ENCODE measurements at places on chromosomes 2 and 18.

DNA sequence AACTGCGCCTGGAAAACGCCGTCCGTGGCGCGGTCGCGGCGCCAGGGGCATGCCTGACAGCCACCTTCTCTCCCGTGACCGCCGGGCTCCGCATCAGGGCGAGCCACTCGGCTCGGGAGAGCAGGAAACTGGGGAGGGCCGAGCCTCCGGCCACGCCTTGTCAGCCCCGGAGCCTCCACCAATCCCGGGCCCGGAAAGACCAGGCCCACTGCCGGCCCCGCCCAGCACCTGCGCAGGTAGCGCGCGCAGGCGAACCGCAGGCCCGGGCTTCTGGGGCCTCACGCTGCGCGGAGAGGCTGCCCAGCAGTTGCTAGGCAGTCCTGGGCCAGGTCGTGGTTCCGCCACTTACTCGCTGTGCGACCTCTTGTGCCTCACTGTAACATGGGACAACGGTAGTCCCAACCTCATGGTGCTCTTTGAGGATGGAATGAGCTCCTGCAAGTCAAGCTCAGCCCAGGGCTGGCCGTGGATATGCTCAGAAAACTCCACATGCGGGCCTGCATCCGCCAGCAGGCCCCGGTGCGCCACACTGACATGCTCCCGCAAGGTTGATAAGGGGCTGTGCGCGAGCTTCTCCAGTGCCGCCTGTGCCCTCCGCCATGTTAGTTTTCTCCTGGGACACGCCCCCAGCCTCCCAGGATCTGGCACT, 97.1 kb downstream of the INHBB start:
- peaks cover 9% of the 10 kb centered on the region for H3K4me1 ChIP-seq
- peak overlapping the region; percentile 68 for H3K27ac ChIP-seq
- H3K36me3 ChIP-seq, result no peaks in the 10 kb centered on the region
- H3K27me3 ChIP-seq, result no peaks in the 10 kb centered on the region
- peak; percentile 83 for DNase-seq

- H3K36me3 ChIP-seq, result no peaks in the 10 kb centered on the region
- no peak for DNase-seq
- no peak overlapping the region for H3K27ac ChIP-seq
- H3K27me3 ChIP-seq, result no peaks in the 10 kb centered on the region
- H3K4me3 ChIP-seq, result no peak overlapping the region
Observed at GRCh38 chr2:1360557-1361250, 52.6 kb upstream of the TPO start.

DNA sequence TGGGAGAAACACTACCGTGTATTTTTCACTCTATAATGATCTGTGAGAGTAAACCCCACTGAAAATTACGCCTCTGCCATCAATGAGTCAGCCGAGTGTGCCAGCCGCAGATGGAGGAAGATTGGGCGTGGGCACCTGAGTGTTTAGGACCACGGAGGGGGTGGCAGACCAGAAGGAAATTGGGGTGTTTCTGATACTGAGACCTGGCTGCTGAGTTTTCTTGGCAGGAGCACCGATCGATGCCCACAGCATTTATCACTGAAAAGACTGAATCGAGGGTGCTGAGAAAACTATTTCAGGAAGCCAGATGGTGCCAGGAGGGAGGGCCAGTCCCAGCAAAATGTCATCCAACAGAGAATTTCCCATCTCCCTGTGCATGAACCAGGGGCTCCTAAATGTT, 91.9 kb upstream of the TPO start:
- H3K27me3 ChIP-seq, result no peaks in the 10 kb centered on the region
- no peak overlapping the region for H3K27ac ChIP-seq
- no peaks in the 10 kb centered on the region for H3K36me3 ChIP-seq
- DNase-seq, result no peak
- no peaks in the 10 kb centered on the region for H3K4me1 ChIP-seq
- H3K4me3 ChIP-seq, result no peak overlapping the region

DNA sequence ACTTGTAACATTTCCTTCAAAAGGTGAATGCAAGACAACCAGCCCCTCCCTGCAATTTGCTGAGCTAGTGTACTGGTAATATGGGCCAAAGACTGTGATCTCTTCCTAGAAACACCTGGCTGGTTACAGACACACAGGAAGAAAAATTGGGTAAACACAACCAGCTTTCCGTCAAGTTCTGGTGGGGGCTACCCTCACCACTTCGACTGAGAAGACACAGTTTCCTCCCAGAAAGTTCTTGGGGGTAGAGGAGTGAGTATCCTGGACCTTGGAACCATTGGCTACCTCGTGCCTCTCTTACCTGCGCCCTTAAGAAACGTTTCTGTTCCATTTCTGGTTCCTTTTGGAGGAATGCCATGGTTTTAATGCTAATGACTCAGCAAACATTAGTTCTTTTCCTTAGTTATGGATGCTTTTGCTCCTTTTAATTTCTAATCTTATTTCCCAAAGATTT, 120.9 kb upstream of the DLX2 start:
- no peaks in the 10 kb centered on the region for H3K36me3 ChIP-seq
- no peaks in the 10 kb centered on the region for H3K4me1 ChIP-seq
- H3K27ac ChIP-seq, result no peak overlapping the region
- no peak overlapping the region for H3K4me3 ChIP-seq

- peak overlapping the region; percentile 95 for H3K4me3 ChIP-seq
- H3K27me3 ChIP-seq, result no peaks in the 10 kb centered on the region
- peak overlapping the region; percentile 94 for H3K27ac ChIP-seq
Observed at GRCh38 chr2:169828141-169828811, 1.0 kb downstream of the UBR3 start.

DNA sequence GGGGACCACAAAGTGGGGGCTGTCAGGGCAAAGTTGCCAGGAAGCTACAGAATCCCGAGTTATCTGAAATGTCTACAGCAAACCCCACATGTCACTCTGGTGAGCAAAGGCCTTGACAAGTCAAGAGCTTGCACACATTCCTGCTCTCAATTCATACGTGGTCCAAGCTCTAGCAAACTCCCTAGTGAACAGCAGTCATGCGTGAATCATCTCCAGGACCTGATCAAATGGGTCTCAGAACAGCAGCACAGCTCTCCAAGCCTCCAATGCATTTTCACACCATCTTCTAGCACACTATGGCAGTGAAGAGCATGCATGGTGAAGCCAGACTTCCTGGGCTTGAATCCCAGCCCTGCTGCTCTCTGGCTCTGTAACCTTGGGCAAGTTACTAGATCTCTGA, 68.5 kb downstream of the MYO5B start:
- H3K27ac ChIP-seq, result no peak overlapping the region
- no peak for DNase-seq
- no peak overlapping the region for H3K4me3 ChIP-seq

All from breast epithelium (tissue), 4 donors.